Right ventricle myocardium superior (tissue), 1 donor: ENCODE measurements at places on chromosomes 4 and X.
A peak's percentile ranks its signal among the peaks of the same experiment; 100 is the strongest.

DNA sequence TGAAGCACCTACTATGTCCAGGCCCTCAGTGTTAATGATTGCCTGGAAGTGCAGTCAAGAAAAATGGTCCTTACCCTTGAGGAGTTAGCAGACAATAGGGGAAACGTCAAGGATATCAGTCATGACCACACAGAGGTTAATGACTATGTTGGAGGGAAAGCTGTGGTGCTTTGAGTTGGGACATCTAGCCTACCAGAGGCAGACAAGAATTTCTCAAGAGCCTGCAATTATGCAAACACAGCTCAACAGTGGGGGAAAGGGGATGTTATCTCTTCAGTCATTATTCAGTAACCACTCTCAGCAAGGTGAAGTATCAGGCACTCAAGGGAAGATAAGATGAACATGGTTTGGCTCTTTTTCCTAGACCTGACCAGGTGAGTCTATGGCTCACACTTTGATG lies 7.0 kb upstream of the FGFBP1 start:
- no peak for DNase-seq

GRCh38 chr4:153934688-153935017 lies 145.8 kb upstream of the SFRP2 start:
- DNase-seq = no peak

DNA sequence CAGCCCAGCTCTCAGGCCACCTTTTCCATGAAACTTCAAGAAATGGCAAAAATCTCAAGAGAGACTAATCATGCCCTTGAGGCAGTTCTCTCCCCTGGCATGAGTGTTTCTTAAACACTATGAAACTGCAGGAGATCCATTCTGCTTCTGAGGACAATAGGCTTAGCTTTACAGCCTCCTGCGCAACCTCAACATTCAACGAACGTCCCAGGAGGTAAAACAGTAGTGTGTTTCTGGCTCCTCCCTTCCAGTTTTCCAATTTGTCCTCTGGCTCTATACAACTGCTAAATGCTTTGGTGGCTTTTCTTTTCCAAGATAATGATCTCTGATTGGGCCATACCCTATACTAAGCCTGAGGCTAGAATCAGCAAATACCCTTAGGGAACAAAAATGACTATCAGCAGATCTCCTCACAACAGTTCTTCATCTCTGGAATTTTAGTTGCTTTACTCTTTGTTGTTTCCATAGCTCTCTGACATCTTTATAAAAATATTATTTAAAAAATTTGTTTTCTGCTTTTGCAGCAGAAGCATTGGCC lies 87.0 kb upstream of the FAT1 start:
- DNase-seq = no peak

GRCh38 chr4:95212692-95213091 lies 336.1 kb downstream of the UNC5C start:
- no peak for DNase-seq

- DNase-seq = no peak
Observed at GRCh38 chr4:137360761-137361160, 171.5 kb downstream of the PCDH18 start.

- DNase-seq = no peak
Observed at GRCh38 chrX:77776659-77777058, 9.4 kb downstream of the ATRX start.

- no peak for DNase-seq
Observed at GRCh38 chrX:57286507-57287251, at the start of gene FAAH2. Gene FAAH2 (plus strand): TSS chrX:57286706. CDS start chrX:57286826, 120 bp downstream.

DNA sequence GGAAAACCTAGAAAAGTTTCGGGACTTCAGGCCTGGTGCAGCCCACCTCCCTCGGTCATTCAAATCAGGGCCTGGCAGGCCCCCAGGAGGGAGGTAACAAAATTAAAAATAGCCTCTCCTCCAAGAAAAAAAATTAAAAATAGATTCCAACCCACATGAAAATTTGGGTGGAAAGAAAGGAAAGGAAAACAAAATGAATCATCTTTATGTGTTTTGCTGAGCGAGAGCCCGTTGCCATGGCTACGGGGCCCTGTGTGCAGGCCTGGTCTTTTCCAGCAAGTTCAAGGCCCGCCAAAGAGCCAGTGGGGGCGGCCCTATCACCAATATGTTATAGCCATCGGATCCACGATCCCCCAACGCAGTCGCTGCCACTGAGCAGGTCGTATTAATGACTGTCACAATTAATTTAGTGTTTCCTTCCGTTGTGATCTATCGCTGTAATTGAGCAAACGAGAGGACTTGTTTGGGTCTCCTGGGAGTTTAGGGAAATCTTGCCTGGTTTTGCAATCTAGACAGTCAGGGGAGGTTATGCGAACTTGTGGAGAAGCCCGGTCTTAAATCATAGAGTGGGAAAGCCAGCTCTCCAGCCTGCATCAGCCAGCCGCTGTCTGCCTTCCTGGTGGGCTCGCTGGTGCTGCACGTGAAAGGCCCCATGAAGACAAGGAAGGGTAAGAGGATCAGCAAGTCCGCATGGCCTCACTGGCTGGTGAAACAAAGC lies 452.4 kb downstream of the BCOR start:
- DNase-seq = peak; percentile 76

- DNase-seq = no peak
Observed at GRCh38 chr4:41155194-41155830, 59.0 kb downstream of the APBB2 start.

DNA sequence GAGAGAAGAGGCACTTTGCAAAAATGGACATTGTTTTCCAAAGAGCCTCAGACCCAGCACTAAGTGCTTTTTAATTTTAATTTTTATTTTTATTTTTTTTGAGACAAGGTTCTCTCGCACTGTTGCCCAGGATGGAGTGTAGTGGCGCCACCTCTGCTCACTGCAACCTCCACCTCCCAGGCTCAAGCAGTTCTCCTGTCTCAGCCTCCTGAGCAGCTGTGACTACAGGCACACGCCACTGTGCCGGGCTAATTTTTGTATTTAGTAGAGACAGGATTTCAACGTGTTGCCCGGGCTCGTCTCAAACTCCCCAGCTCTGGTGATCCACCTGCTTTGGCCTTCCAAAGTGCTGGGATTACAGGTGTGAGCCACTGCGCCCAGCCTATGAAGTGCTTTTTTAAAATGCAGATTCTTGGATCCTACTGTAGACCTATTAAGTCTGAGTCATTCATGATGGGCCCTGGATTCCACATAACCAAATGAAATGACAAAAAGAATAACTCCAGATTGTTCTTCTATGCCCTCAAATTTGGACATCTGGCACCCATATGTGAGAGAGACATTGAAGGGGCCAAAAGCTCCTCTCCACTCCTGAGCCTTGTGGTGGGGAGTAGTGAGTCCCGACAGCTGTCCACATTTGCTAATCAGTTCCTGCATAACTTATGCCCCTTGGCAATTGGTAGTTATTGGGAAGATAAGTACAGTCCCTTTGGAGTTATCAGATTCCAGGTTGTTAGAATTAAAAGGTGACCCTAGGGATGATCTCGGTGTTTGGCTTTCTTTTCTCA lies 3.6 kb downstream of the NOCT start:
- no peak for DNase-seq

GRCh38 chr4:168118116-168118655 lies 25.8 kb downstream of the ANXA10 start:
- DNase-seq = no peak

- DNase-seq = no peak
Observed at GRCh38 chrX:46698691-46699090, 60.2 kb downstream of the SLC9A7 start.

DNA sequence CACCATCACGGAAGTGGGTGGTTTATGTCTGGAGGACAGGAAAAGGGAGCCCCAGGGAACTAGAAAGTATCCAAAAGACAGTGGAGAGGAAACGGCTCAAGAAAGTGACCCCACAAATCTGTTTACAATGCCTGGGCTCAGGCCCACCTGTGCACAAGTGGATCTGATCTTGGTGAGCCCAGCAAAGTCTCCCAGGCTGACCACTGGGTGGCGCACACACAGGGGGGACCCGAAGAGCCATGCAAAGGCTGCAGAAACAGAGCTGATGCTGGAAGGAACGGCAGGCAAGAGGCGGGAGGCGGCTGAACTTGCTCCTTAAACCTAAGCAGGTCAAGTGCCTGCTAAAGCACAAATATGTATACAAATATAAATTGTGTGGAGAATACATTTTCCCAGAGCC lies 9.6 kb downstream of the HAUS7 start:
- peak; percentile 57 for DNase-seq

GRCh38 chr4:87370068-87370467 lies 20.9 kb downstream of the HSD17B11 start:
- no peak for DNase-seq

- DNase-seq = no peak
Observed at GRCh38 chr4:53890461-53890860, 173.9 kb downstream of the CHIC2 start.

- no peak for DNase-seq
Observed at GRCh38 chr4:137994853-137995252, 247.3 kb downstream of the SLC7A11 start.

GRCh38 chr4:37821953-37822605 lies 4.4 kb upstream of the PGM2 start:
- DNase-seq = no peak

DNA sequence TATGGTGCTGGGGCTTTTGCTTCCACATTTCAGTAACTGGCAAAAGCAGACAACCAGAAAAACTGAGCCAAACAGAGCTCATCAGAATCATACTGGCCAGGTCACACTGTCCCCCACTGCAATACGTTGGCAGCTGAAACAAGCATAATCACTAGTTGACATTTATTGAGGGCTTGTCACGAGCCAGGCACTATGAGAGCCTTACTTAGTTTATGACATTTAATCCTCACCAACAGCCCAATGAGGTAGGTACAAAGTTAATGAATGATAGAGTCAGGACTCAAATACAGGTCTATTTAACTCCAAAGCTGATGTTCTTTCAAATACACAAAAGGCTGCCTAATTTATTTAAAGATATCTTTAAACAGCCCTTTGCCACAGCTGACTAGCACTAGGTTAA lies 174.0 kb upstream of the MBNL3 start:
- DNase-seq = no peak

GRCh38 chr4:56272003-56272402 lies 115.3 kb downstream of the AASDH start:
- DNase-seq = no peak

DNA sequence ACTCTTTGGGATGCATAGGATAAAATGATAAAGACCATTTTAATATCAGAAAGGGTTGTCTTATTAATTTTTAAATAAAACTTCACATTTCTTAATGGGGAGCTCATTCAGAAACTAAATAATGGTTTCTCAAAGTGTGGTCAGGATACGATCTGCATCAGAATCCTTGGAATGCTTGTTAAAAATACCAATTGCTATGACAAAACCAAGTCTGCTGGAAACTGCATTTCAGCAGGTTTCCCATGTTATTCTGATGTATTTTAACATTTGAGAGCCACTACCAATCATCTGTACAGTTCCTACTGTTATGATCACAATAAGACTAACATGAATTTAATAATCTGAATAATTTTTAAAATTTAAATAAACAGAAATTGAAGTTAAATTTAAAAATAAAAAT lies 115.1 kb downstream of the SOWAHB start:
- DNase-seq = no peak

GRCh38 chrX:114095789-114096188 lies 488.1 kb upstream of the HTR2C start:
- DNase-seq = no peak

GRCh38 chr4:179539641-179540040 lies 2097.4 kb upstream of the AGA start:
- no peak for DNase-seq

DNA sequence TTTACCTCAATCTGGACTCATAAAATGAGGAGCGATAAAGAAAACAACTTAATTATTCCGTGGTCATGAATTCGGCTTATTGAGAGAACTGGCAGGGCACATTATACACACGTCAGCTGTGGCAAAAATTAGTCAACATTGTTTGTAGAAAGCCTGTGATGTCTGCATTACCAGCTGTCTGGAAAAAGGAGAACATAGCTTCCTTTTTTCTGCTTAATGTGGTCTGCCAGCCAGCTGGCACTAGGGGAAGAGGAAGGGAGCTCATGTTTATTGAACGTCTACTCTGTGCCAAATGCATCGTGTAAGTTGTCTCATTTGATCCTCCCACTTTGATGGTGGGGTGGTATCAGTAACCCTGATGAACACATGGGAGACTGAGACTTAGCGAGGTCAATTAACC lies 367.6 kb downstream of the ARHGAP24 start:
- no peak for DNase-seq

- DNase-seq = peak; percentile 66
Observed at GRCh38 chr4:185997296-185997695, 71.7 kb upstream of the TLR3 start.

- DNase-seq = no peak
Observed at GRCh38 chr4:173414456-173414855, 15.5 kb upstream of the SCRG1 start.

GRCh38 chr4:105139646-105140045 lies 7.0 kb upstream of the TET2 start:
- DNase-seq = no peak

- no peak for DNase-seq
Observed at GRCh38 chrX:581720-582298, 48.8 kb upstream of the SHOX start.

DNA sequence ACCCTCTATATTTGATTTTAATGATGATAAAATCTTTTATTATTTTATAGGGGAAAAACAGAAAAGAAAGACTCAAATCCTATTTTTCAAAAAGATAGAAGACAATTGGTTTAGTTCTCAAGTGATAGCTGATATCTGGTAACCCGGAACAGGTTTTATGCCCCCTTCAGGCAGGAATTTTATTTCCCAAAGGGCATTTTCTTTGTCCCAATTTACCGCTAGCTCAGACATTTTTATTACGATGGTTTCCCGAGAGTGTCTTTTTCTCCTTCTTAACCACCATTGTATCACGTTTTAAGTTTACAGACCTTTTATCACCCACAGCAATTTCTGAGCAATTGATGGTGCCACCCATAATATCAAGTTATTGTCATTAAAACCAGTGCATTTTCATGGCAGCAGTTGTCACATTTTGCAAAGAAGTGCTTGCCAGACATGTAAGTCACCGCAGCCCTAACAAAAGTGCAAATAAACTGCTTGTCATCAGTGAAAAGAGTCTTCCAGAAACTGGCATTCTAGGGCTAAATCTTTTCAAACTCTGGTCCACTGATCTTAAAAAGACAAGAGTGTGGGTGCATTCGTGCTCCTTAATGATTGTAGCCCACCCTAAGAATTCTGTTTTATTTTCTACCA lies 204.8 kb upstream of the VCX start:
- no peak for DNase-seq

DNA sequence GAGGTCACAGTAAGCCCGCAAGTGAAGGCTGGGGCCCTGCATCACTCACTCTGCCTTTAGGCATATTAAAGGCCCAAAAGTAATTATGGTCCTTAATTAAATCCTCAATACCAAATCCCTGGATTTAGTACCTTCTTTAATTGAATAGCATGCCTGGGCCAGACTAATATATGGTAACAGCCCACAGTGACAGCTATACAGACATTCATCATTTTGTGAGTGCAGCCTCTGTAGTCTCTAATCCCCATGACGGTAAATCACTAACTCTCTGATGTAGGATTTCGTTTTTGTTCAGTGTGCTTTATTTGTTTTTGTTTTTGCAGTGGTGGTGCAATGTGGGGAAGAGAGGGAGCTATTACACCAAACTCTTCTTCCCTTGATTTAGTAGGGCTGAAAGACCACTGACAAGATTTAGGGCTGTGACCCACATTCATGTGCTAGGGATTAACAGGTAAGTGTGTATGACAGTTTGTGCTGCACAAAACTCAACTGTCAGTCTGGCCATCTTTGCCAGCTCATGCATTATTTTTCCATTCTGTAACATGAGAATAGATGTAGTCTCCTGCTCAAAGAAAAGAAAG lies 60.6 kb upstream of the SLC39A8 start:
- DNase-seq = no peak

- no peak for DNase-seq
Observed at GRCh38 chrX:2697306-2697705, 6.2 kb downstream of the CD99 start.
